ENCODE measurements at places on chromosomes 1 and 21.

DNA sequence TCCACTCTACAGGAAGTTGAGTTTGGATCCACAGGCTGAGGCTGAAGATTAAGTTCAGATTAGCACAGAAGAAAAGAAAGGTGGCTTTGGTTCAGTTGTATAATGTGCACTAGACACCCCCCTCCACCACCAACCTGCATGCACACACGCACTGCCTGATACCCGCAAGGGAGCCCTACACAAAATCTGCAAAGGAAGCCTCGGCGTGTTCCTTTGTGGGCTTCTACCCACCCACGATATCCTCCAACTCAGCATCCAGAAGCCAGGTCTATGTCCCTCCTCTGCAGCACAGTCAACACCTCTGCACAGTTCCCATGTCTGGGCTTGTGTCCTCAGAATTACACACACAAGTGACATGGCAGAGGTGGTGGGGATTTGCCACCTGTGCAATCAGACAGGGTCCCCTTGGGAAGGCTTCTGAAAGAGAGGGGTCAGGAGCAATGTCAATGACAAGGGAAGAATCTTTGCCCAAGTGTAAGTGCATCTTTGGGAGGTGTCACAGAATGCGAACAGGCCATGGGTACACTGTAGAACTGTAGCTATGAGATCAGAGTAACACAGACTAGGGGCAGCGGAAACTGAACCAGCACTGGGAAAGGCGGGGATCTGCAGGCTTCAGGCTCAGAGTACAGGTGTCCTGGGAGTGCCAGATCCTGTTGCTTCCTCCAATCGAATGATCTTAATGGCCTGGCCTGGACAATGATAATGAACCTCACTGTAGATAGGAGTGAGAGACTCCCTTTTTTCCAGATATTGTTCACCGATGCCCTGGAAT is 148.6 kb upstream of the ETV3 start:
- no peak for DNase-seq

DNA sequence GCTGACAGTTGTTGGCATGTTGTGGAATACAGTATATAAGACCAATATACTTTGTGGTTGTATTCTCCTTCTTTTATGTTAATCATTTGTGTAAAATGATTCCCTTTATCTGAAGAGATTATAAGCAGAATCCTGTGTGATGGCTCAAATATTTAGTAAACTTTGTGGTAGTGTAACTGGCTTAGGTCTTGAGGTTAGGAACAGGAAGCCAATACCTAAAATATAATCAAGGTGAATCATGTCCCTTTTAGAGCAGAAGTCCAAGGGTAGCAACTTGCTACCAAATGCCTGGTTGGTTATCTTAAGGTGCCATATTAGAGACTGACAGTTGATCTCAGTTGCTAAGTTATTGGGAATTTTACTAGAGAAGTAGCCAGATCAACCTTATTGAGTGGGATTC is 398.5 kb upstream of the ADAMTS5 start:
- peak; percentile 84 for DNase-seq

GRCh38 chr1:207309745-207310273 is 11.7 kb upstream of the CD55 start:
- DNase-seq, result peak; percentile 92

DNA sequence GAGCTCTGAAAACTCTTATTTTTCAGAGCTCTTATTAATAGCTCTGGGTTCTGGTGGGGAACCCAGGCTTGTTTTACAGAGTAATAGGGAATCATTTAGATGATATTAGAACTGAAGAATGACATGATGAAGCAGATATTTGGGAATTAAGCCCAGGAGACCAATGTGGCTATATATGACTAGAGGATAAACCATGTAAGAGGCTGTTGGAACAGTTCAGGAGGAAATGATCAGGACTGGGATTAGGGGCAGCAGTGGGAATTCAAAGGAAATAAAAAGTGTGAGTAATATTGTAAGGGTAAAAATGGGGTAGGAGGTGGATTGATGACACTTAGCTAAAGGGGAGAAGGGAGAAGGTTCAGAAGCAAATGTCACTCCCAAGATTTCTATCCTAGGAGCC is 58.6 kb downstream of the GIPC2 start:
- DNase-seq, result no peak

DNA sequence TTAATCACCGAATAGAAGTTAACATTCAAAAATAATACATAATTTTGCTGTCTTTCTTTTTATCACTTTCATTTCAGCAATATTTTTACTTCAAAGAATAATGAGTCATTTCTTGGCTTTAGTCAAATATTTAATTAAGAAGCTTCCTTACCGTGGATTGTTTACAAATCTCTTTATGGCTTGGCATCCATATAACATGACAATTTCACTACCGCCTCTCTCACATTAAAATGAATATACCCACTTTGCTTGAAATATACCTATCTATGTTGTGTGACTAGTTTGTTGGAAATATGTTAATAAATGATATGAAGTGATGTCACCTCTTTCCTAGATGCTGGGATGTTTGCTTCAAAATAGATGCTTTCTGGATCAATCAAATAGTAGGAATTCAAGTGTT is 1203.9 kb downstream of the AMY1C start:
- no peak for DNase-seq

DNA sequence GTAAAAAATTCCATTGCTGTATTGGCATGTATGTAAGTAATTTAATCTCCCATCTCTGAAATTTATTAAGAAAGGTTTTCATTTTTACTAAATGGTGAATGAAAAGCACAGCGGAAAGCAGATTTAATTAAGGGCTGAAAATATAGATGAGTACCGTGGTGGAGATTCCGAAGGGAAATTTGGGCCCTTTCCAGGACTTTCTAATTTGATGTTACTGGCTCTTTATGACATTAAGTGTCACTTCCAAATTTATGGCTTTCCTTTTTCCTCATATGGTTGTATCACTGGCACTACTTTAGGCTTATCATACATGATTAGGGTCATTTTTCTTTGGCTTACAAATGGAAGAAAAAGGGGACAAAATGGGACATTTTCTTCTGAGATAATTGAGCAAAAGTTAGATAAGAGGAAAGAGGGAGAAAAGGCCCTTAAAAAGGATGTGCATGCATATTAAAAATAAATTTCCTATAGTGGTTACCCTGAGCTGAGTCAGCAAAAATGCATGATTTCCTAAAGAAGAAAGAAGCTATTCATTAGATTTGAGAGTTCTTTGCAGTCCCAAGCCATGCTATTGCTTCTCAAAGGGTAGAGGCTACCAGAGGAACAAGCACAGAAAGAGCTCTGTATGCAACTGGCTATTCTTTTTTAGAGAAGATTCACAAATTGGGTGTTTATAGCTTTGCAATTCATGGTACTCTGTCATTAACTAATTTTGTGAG is 74.9 kb upstream of the CNIH3 start:
- DNase-seq, result no peak

DNA sequence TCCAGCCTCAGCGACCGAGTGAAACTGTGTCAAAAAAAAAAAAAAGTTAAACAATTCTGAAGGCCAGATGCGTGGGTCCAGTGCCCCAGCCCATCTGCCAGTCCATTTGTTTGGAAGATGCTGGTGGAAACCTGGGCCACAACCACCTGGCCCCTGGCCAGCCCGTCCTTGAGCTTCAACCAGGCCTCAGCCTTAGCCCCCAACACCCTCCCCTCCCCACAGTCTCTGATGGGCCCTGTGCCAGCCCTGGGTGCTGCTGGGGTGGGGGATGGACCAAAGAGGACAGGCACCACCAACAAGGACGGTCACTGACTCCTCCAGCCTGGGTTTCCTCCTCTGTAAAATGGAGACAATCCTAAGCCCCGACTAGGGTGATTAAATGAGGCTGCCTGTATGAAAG is 19.6 kb upstream of the PLEKHG5 start:
- no peak for DNase-seq

DNA sequence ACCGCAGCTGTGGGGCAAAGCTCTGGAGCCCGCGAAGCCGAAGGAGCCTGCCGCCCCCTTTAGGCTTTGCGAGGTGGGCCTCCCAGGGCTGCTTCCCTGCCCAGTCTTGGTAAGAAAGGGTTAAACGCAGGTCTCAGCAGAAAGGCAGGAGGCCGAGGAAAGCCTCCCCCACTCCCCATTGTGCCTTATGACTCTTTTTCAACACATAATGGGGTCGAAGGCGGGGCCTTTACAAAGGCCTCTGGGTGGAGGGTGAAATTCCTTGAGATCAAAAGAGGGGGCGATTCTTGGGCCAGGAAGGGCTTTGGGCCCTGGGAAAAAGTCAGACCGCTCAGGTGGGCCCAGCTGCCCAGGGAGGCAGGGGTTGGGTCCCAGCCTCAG is 880 bp downstream of the ALPL start:
- DNase-seq, result no peak

DNA sequence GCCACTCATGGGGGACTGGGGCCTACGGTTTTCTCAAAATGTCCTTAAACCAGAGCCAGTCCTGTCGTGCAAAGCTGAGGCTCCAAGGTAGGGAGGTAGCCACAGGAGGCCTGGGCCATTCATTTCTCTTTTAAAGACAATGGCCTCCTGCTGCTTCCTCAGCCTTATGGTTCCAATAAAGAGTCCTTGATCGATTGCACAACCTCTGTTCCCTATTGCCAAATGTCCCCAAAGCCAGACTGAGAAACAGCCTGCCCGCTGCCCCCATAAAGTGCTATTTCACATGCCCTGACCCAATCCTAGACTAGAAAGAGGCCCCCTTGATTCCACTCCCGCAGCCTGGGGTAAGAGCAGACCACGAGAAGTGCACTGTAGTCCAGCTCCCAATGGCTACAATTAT is 166.7 kb downstream of the CLIC6 start:
- no peak for DNase-seq

- no peak for DNase-seq
Measured at GRCh38 chr1:109623601-109624161, 4.0 kb downstream of the AMPD2 start.

GRCh38 chr21:27346041-27346448 is 379.2 kb upstream of the ADAMTS5 start:
- DNase-seq, result peak; percentile 46

GRCh38 chr1:18396247-18396980 is 84.3 kb upstream of the KLHDC7A start:
- peak; percentile 80 for DNase-seq

- peak; percentile 61 for DNase-seq
Measured at GRCh38 chr21:42467140-42467983, 28.7 kb downstream of the RSPH1 start.

- no peak for DNase-seq
Measured at GRCh38 chr1:93471911-93472310, 24.0 kb downstream of the FNBP1L start.

- DNase-seq, result no peak
Measured at GRCh38 chr1:116833718-116834117, 76.0 kb upstream of the PTGFRN start.

GRCh38 chr1:159089184-159089791 is 12.7 kb upstream of the AIM2 start:
- DNase-seq, result peak; percentile 14

DNA sequence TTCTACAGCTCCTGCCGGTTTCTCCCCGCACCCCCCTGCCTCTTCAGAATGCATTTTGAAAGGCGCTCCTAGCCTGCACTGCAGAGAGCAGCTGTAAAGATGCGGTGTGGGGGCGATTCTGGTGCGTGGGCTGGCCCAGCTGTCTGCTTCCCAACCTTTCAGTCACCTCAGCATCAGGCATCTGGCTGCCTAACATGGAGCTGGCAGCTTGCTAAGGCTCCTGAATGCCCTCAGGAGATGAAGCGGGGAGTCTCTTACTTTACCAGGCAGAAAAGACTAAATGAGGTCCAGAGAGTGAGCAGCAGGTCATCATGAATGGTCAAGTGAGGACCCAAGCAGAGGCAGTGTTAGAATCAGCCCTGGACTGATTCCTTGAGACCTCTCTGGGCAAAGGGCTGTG is 8.7 kb downstream of the IER5 start:
- DNase-seq, result no peak

- no peak for DNase-seq
Measured at GRCh38 chr21:45988366-45989347, 7.1 kb downstream of the COL6A1 start.

- no peak for DNase-seq
Measured at GRCh38 chr1:203478986-203479385, 3.4 kb downstream of the PRELP start.

DNA sequence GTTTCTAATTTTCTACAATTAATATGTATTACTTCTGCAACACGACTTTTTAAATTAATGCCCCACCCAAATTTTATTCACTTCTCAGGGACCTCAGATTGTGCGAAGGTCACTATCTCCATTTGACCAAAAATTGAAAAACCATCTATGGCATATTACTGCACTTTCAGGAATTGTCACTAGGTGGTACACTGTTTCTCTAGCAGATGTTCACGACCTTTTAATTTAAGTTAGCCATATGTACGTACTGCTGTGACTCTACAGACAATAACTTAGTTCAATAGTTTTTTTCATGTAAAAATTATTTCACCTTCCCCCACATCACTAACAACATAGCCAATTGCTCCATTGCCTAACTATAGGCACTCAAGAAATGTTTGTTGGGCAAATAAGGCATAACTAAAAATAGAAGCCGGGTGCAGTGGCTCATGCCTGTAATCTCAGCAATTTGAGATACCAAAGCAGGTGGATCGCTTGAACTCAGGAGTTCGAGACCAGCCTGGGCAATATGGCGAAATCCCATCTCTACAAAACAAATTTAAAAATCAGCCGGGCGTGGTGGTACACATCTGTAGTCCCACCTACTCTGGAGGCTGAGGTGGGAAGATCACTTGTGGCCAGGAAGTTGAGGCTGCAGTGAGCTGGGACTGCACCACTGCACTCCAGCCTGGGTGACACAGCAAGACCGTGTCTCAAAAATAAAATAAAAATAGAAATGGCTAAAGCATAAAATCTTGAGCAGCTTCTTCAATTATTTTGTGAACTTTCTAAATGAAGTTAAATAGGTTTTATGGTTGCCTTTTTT is 75.7 kb upstream of the PKN2 start:
- DNase-seq, result peak; percentile 50

- no peak for DNase-seq
Measured at GRCh38 chr1:235129774-235130570, 1.3 kb upstream of the TOMM20 start.

DNA sequence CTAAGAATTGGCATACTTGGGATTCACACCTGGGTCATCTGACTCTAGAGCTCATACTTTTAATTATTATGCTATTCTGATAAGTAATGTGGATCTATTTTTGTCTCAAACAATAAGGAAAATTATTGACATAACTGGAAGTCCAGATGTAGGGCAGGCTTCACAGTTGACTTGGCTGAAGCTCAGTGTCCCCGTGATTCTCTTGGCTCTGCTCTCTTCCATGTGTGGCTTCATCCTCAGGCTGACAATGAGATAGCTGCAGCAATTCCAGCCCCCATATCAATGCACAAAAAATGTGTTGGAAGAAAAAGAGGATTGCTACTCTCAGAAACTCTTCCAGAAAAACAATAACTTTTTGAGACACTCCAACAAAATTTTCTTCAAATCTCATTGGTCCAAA is 23.8 kb downstream of the HSD11B1 start:
- DNase-seq, result no peak

Measured in kidney tubule cell (primary cell).